ENCODE measurements at places on chromosomes 3 and 15. TPM values are rescaled to one million over a fixed set of nuclear protein-coding genes. Genes with fewer than 3 reads are reported as not detected.

The BRK1 gene
- total RNA-seq = 109 TPM

The SLC15A2 gene
- 5.8 TPM for total RNA-seq

The NR2E3 gene
- total RNA-seq = 0.25 TPM

The GJD2 gene
- not detected for total RNA-seq

The FHIT gene
- 25.2 TPM for total RNA-seq

The VPS13C gene
- total RNA-seq = 39.4 TPM

The ECE2 gene
- total RNA-seq = not detected

The PCSK6 gene
- 22.3 TPM for total RNA-seq

The EID1 gene
- total RNA-seq = 224 TPM

The CHST14 gene
- 10.8 TPM for total RNA-seq

The AMIGO3 gene
- total RNA-seq = not detected

The SYNM gene
- 343 TPM for total RNA-seq

The SEMA5B gene
- total RNA-seq = 7.4 TPM

The RTP1 gene
- total RNA-seq = not detected

The UBAP1L gene
- 0.95 TPM for total RNA-seq

The CNTN3 gene
- 1.2 TPM for total RNA-seq

The GNAT1 gene
- not detected for total RNA-seq

The HOMER2 gene
- 33.0 TPM for total RNA-seq

The PSTPIP1 gene
- 3.5 TPM for total RNA-seq

The HRG gene
- total RNA-seq = not detected

The NPAP1 gene
- total RNA-seq = not detected

The ATP8B4 gene
- total RNA-seq = 9.7 TPM

The FBXO40 gene
- 103 TPM for total RNA-seq

The ZNF770 gene
- total RNA-seq = 44.7 TPM

The FOXL2NB gene
- total RNA-seq = 0.25 TPM

The GRAMD1C gene
- total RNA-seq = 2.7 TPM

The ISLR gene
- total RNA-seq = 32.3 TPM

The B4GALT4 gene
- total RNA-seq = 9.0 TPM

The SPINT1 gene
- 0.45 TPM for total RNA-seq

The SCAANT1 gene
- not detected for total RNA-seq

The SLC22A14 gene
- total RNA-seq = 0.14 TPM

The CCR2 gene
- total RNA-seq = 0.50 TPM

The IP6K1 gene
- total RNA-seq = 36.6 TPM

The UBE2Q2 gene
- 39.4 TPM for total RNA-seq

The FNDC3B gene
- 59.1 TPM for total RNA-seq

The IL17RD gene
- total RNA-seq = 6.9 TPM

The RUBCN gene
- 24.5 TPM for total RNA-seq

The XCR1 gene
- 0.07 TPM for total RNA-seq

The NEK11 gene
- 3.3 TPM for total RNA-seq

The SHC4 gene
- total RNA-seq = 1.8 TPM

The NUTM1 gene
- not detected for total RNA-seq

The CYP1A2 gene
- total RNA-seq = not detected

The SPSB4 gene
- total RNA-seq = 3.7 TPM

The VPS18 gene
- total RNA-seq = 23.1 TPM

The GOLGA8J gene
- total RNA-seq = not detected

All from heart left ventricle (tissue), 16 donors.